Epithelial cell of esophagus (primary cell): ENCODE measurements at places on chromosomes 2 and 18.
A peak's percentile ranks its signal among the peaks of the same experiment; 100 is the strongest.

- DNase-seq = no peak
Observed at GRCh38 chr18:12943215-12943614, 4.6 kb upstream of the SEH1L start.

GRCh38 chr2:72010647-72011369, 136.9 kb downstream of the CYP26B1 start:
- no peak for DNase-seq

GRCh38 chr18:48605408-48605845, 66.6 kb downstream of the CTIF start:
- DNase-seq = peak; percentile 34

DNA sequence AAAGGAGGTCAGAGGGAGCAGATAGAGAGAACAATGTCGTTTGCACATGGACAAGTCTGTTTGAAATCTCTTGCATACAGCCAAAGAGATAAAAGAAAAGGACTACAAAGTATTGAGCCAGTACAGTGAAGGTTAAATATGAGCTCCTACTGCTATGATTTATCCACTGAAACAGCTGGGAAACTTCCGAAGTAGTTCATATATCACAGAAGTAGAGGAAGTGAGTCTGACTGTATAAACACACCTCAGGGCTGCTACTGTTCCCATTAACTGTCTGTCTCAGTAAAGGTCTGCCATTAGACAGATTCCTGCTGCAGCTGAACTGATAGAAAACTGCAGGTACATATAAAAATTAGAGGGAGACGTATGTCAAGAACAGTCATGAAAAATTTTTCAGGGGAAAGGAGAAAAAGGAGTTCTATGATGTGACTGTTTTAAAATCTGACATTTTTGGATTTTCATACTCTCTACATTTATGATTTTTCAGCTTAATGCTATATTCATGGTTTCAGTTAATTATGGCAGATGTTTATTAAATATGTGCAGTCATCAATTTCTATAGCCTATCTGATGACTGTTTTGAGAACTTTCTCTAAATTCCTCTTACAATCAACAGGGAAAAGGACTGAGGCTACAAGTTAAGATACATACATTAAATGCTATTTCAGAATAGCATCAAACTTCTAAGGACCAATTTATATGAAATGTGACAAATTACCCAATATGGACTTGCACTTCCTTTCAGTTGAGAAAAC, 364.7 kb downstream of the ERBB4 start:
- DNase-seq = peak; percentile 50

DNA sequence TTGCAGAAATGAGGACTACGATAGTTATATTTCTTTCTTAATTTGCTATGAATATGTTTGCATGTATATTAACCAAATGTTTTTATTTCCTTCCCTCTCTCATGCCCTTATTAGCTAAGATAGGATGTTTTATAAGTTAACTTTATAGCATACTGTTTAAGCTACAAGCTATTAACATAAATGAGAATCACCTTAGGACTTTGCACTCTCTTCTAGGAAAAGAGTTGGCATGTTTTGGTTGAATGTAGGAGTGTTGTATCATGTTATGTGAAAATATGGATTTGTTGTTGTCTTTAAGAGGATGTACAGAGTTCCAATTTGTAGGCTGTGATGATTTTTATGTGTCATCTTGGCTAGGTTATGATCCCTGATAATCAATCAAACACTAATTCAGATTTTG, 467.4 kb upstream of the SETBP1 start:
- no peak for DNase-seq

GRCh38 chr2:191158747-191159146, 8.0 kb upstream of the STAT4 start:
- no peak for DNase-seq

DNA sequence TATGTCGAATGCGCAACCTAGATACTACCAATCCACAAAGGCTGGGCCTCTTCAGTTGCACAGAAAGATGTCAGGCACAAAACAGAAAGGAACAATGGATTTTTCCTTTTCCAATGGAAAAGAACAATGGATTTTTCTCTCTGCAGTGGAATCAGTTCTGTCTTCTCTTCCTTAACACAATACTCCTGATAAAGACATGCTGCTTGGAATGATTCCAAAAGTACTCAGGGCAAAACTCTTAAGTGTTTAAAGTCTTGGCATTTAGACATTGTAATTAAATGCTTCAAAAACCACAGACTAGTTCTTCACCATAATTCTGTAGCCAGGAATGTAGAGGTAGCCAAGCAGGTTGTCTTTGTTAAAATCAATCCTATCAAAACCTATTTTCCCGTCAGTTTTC, 46.7 kb upstream of the FLACC1 start:
- peak; percentile 54 for DNase-seq

GRCh38 chr2:68253219-68254068, 1.1 kb upstream of the PPP3R1 start:
- peak; percentile 30 for DNase-seq

- DNase-seq = peak; percentile 89
Observed at GRCh38 chr2:159153463-159153862, 133.0 kb downstream of the WDSUB1 start.

GRCh38 chr2:191860760-191861466, 14.0 kb upstream of the CAVIN2 start:
- DNase-seq = no peak

DNA sequence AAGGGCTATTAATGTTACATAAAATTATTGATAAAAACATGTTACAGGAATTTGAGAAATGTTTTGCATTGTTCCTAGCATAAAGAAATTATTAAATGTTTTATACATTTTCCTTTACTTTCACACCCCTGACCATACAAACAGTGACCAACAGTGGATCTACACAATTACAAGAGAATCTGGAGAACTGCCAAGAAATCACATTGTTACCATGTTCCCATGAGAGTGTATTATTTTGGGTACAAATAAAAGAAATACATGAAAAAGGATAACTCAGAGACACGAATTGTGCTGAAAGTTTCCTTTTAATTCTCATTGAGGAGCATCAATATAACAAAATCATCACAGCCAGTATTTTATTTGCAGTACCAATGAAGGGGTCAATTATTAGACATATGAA, 150.1 kb downstream of the WDPCP start:
- no peak for DNase-seq

DNA sequence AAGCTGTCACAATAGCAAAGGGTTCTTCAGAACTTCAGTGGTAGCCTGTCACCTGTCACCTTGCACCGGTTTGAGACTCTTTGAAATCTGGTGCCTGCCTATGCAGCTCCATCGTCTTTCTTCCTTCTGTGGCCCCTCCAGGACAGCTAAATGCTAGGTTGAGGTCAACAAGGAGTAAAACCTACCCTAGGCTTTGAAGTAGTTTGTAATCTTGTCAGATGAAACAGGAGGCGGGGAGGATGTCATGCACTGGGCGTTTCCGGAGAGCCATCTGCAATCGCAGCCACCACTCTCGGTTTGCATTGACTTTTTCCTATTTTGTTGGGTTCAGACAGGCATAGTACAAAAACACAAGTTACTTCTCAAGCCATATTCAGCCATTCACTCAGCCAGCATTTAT, 116.7 kb downstream of the LPIN1 start:
- no peak for DNase-seq

GRCh38 chr2:168277276-168277675, 29.9 kb upstream of the STK39 start:
- DNase-seq = peak; percentile 56

DNA sequence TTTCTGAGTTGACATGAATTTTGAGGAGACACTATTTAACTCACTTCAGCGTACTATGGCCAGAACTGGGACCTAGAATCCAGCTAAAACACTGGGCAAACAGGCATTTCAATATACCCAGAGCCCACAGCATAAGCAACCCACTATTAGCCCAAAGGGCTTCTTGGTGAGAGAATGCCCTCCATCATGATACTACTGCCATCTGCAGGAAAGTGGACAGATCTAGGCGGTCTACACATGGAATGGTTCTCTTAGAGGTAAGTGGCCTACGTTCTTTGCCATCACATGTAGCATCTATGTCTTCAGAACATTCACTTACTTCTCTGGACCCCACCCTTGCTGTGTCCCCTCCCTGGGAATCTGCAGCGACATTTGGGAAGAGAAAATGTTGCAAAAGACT, 181.3 kb upstream of the LINC00305 start:
- DNase-seq = no peak

GRCh38 chr18:73824671-73825070, 323.0 kb downstream of the FBXO15 start:
- DNase-seq = no peak

DNA sequence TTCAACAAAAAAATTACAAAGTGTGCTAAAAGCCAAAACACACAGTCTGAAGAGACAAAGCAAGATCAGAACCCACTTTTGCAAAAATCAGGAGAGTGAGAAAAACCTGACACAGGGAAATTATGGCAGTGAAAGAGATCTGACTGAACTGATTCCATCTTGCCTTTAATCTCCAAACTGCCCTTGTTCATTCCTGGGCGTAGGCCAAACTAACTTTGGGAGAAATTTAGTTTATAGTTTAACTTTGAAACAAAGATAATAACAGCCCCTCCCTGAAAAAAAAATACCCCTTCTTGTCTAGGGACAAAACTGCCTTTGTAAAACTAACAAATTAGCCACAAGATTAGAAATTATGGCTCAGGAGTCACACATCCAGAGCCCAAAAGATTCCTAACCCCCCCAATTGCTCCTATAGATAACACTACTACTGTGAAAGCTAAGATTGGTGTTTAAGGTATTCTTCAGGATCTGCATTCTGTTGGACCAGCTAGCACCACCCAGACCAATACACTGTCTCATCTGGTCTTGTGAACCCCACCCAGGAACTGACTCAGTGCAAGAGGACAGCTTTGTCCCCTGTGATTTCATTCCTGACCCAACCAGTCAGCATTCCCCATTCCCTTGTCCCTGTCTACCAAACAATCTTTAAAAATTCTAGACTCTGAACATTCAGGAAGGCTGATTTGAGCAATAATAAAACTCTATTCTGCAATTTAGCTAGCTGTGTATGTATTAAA, 226.1 kb upstream of the SH3BP4 start:
- DNase-seq = peak; percentile 44

GRCh38 chr2:154400563-154401290, 297.8 kb upstream of the KCNJ3 start:
- no peak for DNase-seq

- DNase-seq = no peak
Observed at GRCh38 chr2:238289574-238289973, 1.2 kb upstream of the PER2 start.

- DNase-seq = no peak
Observed at GRCh38 chr2:105822186-105822585, 77.5 kb downstream of the NCK2 start.

DNA sequence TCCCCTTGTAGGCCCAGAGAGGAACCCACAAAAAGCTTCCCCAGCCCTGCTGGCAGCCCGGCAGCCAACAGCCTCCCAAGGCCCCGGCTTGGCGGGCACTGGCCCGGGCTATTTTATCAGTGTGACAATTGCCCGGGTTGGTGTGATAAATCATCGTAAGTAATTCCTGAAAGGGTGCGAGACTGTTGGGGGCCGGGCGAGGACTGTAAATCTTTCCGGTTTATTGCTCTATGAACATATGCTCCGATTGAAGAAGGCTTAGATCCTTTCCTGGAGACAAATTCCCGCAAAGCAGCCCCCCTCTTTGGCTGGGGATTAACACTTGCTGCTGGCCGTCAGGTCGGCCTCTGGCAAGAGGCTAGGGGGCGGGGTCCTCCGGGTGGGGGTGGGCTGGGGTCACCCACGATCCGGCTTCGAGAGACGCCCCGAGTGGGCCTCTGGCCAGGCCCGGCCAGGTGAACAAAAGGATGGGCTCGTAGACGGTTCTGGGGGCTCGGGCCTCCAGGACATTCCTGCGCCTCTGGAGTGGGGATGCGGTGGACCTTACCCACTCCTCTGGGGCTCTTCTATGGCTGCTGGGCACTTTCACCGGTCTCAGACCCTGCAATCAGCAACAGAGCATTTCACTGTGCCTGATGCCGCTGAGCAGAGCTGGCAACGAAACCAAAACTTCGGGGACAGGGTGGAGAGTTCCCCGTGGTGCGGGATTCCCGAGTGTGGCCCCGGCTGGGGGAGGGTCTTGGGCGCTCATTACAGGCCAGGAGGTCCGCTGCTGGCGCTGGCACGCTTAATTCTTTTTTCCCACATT, 2.0 kb downstream of the HOXD3 start:
- DNase-seq = no peak

GRCh38 chr2:219402665-219403515, 15.2 kb upstream of the DNPEP start:
- DNase-seq = peak; percentile 85

- DNase-seq = peak; percentile 47
Observed at GRCh38 chr2:42917425-42917927, 125.1 kb upstream of the HAAO start.
